ENCODE measurements at places on chromosomes 2 and 18.

DNA sequence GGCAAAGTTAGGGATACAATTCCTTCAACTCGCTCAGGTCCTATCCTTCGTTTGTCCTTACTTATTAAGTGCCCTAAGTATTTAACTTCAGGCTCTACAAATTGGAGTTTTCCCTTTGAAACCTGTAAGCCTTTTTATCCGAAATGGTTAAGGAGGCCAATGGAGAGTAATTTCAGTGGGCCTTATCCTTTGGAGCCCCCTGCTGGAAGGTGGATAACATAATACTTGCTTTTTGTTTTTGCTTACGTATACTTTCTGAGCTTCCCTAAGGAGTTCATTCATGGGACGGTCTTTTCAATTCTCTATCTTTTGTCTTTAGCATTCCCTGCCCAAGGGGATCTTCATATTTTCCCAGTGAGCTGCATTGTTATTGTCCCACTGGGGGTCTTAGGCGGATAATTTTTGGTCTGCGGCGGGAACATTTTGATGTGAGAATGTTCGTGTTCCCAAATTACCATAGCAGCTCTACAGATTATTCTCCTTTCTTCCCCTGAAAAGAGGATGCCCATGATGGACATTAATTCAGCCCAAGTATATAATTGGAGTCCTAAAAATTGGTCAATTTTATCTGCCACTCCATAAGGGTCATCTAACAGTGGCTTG is 34.4 kb upstream of the TRAPPC8 start:
- peak; percentile 12 for DNase-seq

DNA sequence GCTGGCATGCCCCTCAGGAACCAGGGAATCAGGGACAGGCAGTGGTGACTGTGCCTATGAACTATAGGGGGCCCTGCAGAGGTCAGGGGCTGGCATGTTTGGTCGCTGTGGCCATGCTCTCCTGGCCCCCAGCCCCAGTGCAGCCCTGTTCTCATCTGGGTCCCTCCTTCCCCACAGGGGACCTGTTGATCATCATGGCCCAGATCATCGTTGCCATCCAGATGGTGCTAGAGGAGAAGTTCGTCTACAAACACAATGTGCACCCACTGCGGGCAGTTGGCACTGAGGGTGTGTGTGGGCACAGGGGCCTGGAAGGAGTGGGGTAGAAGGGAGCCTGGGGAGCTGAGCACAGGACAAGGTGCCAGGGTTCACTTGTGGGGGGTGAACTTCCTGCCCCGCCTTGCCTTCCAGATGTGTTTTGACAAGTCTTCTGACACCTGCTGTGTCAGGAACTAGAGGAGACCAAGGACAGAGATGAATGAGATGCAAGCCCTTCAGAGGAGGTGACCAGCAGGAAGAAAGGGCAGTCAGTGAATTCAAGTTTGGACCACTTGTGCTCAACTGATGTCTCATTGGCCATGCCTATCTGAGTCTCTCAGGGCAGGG is 9.6 kb upstream of the CENPA start:
- DNase-seq = no peak

GRCh38 chr2:17607379-17607778 is 66.9 kb downstream of the VSNL1 start:
- DNase-seq = no peak

DNA sequence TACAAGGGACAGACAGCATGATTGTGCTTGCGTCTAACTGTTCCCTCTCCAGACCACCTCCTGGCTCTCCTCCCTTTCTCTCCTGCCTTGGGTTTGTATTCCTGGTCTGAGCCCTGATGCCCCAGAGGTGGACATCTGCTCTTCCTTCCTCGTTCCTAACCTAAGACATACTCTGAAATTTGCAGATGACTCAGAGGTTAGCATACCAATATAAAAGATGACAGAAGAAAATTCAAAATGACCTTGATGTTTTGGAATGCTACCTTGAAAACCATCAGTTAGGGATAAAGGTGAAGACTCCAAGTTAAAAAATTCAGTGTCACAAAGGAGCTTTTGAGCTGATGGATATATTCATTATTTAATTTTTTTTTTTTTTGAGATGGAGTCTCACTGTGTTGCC is 12.9 kb downstream of the SMYD1 start:
- no peak for DNase-seq

- no peak for DNase-seq
These were observed 5.3 kb downstream of the TOGARAM2 start for GRCh38 chr2:28986429-28986828.

DNA sequence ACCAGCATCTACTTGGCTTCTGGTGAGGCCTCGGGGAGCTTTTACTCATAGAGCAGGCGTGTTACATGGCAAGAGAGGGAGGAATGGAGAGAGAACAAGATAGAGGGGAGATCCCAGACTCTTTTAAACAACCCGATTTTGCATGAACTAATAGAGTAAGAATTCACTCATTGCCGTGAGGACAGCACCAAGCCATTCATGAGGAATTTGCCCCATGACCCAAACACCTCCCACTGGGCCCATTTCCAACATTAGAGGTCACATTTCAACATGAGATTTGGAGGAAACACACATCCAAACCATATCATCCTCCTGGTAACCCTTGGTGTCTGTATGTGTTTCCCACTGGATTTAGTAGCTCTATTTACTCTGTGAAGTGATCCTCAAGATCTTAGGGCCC is 249.9 kb upstream of the SP5 start:
- DNase-seq = no peak

DNA sequence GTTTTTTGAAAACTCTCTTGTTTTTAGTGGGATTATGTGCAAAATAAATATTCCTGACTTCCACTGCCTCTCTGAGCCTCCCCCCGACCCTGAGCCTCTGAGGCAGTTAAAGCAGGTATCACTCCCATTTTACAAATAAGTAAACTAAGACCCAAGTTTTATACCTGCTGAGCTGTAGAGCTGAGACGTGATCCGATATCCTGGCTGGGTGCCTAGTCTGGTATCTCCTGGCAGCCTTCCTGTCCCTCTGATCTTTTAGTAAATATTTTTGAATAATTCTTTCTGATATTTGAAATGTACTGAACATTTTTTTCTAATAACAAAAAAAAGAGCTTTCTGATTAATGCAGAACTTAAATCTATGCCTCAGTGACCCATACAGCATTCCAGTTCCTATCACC is 108.3 kb upstream of the NOSTRIN start:
- no peak for DNase-seq

GRCh38 chr2:114609801-114610200 is 167.4 kb downstream of the DPP10 start:
- peak; percentile 59 for DNase-seq

GRCh38 chr2:144848423-144848822 is 328.5 kb upstream of the ZEB2 start:
- DNase-seq = no peak

DNA sequence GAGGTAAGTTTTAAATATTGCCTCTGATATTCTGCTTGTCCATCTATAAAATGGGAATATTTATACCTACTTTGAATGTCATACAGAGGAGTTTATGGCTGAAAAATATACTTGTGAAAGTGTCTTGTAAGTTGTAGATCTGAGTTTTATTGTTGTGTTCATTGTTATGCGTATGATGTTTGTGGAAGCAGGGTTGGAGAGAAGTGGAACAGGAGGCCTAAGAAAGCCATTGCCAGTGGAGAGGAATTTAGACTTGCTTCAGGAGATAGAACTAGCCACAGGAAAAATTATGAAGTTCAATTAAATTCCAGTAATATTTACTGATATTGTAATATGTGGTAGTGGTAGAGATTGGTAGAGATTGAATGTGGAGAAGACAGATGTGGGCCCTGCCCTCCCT is 491.9 kb upstream of the FANCL start:
- DNase-seq = no peak

DNA sequence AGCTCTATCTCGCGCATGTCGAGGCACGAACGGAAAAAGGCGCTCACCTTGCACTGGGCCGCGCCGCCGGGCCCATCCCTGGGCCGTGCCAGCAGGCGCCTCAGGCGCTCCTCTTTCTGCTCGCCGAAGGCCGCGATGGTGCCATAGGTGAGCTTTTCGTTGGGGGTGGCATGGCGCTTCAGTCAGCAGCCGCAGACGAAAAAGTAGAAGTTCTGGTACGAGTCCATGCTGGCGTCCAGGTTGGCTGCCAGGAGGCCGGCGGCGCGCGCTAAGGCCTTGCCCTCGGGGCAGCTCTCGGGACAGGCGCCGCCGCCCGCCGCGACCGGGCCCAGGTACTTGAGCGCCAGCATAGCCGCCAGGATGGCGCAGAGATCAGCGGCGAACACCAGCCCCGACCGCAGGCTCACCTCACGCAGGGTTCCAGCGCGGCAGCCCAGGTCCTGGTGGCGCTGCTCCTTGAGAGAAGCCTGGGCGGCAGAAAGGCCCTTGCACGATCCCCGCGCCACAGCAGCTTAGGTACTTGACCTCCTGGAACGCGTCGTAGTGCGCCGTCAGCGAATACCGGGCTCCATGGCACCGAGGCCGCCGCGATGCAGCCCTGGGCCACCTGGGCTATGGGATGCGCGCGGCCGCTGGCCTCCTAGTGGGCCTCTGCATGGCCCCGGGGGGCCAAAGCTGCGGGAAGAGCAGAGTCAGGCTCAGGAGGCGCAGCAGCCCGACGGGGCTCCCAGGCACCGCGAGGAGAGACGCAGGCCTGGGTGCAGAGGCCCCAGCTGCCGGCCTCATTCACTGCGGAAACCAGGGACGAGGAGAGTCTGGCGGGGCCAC is 12.8 kb downstream of the ALPG start:
- DNase-seq = no peak

DNA sequence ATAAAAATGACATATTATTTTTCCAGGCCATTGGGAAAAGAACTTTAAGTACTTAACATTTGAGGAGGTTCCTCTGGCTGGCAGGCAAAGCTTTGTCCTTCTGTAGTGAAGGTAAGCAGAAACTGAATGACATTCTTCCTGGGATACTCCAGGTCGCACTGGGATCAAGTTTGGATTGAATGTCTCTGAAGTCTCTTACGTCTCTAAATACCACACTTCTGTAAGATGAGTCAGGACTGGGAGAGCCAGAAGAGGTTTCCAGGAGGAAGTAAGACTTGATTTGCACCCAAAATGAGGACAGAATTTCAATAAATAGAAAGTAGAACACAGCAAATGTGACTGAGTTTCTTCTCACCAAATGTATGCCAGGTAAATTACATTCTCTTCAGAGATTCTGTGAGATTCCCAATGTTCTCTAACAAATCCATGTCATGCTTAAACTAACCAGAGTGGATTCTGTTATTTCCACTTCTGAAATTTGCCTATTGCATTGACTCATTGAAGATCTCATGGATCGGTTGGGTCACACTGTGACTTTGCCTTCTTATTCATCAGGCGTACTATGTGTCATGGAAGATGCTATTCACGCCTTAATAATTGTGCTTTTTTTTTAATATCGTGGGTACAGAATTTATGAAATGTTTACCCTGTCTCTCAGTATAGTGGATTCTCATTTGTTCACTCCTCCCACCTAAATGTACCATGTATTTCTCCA is 25.5 kb upstream of the VIT start:
- DNase-seq = no peak

DNA sequence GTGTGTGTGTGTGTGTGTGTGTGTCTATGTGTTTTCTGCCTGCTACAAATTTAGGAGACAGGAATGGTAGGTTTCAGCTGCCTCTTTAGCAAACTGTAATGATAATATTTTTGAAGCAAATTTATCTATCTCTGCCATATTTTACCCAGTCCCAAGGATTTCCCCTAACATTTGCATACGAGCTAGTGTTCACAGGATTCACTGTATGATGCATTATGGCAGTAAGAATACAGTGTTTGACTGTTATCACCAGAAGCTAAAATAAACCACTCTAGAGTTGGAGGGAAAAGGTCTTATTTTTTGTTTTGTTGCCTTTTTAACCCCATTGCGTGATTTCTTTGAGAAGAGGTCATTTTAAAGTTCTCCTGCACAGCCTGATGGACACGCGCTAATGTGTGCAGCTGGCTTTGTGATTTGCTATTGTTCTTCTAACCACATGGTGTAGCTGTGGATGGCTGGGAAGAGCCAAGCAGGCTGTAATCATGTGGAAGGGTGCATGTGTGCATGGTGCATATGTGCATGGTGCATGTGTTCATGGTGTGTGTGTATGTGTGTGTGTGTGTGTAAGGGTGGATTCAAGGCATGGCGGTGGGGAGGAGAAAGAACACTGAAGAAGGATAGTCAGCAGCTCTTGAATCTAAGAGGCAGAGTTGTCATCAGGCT is 62.4 kb downstream of the PLB1 start:
- DNase-seq = no peak

- DNase-seq = peak; percentile 26
These were observed 128.6 kb upstream of the NYAP2 start for GRCh38 chr2:225270861-225271260.

GRCh38 chr2:173134703-173135102 is 59.1 kb downstream of the MAP3K20 start:
- no peak for DNase-seq

DNA sequence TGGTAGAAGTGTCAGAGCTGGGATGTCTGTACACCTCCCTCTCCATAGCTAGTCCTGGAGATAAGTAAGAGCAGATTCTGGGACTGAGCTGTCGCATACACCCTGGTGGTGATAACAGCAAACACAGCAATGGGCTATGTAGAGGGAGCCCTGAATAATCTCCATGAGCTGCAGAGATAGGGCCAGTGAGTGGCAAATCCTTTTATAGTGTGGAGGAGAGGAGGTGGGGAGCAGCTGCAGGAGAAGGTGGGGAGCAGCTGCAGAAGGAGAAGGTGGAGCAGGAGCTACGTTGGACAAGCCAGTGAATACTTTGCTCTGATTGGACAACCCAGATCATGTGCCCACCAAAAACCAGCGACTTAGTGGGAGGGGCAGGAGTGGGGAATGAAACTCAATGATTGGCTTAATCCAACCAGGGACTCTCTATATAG is 85.5 kb downstream of the TMEM247 start:
- no peak for DNase-seq

- DNase-seq = no peak
These were observed 6.9 kb upstream of the TEX261 start for GRCh38 chr2:71001592-71001927.

DNA sequence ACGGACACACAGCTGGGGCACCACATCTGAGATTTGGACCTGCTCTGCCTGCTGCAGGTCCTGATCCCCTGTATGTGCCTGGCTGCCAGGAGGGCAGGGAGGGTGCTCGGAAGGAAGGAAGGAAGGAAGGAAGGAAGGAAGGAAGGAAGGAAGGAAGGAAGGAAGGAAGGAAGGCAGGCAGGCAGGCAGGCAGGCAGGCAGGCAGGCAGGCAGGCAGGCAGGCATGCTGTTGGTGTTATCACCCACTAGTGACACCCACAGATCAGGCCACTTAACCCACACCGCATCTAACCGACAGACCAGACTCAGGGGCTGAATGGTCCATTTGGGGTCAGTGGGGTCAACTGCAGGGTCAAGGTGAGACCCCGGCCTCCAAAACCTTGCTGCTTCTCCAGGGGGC is 5.8 kb downstream of the KLHL30 start:
- no peak for DNase-seq

GRCh38 chr18:67199993-67200617 is 316.4 kb downstream of the DSEL start:
- DNase-seq = peak; percentile 49

GRCh38 chr2:28036307-28036706 is 145.8 kb downstream of the BABAM2 start:
- DNase-seq = no peak
